ENCODE measurements at places on chromosomes 1 and 21.

DNA sequence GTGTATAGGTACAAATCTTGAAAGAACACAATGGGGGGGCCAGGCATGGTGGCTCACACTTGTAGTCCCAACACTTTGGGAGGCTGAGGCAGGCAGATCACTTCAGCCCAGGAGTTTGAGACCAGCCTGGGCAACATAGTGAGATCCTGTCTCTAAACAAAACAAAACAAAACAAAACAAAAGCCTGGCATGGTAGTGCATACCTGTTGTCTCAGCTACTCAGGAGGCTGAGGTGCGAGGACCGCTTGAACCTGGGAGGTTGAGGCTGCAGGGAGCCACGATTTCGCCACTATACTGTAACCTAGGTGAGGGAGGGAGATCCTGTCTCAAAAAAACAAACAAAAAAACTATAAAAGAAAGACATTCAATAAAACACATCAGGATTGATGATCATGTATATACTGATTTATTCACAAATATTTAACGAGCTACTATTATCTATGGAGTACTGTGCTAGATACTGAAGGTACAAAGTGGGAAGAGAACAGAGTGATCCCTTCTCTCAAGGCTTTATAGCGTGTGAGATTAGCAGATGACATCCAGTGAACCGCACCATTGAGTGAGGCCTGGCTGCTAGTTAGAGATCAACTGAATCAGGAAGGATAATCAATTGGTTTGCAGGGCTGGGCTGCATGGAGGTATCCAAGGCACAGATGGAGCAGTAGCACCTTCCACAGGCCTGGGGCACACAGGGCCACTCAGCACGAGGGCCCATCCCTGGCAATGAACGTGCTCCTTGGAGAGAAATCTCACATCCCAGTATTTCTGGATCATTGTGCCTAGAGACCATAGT, 26.4 kb downstream of the ELF3 start:
- no peak for DNase-seq

- no peak for DNase-seq
These were observed 510.2 kb downstream of the KCNT2 start for GRCh38 chr1:196098000-196098399.

- DNase-seq, result no peak
These were observed 25.6 kb downstream of the LRRC71 start for GRCh38 chr1:156945881-156946661.

DNA sequence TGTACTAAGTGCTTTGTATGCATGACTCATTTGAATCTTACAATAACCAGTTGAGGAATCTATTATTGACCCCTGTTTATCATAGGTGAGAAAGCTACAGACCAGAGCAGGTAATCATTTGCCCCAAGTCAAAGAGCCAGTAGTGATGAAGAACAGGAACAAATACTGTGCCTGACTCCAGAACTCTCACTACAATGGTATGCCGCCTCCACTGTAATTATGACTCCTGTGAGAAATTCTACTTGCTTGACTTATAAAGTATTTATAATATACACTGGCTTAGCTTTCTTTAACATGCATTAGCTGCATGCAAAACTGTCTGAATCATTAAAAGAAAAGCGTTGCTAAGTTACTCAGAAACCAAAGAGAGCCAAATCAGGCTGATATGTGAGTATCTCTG, 92.6 kb downstream of the ZNF281 start:
- no peak for DNase-seq

GRCh38 chr1:28417441-28417922, 47.9 kb downstream of the PHACTR4 start:
- peak; percentile 83 for DNase-seq

DNA sequence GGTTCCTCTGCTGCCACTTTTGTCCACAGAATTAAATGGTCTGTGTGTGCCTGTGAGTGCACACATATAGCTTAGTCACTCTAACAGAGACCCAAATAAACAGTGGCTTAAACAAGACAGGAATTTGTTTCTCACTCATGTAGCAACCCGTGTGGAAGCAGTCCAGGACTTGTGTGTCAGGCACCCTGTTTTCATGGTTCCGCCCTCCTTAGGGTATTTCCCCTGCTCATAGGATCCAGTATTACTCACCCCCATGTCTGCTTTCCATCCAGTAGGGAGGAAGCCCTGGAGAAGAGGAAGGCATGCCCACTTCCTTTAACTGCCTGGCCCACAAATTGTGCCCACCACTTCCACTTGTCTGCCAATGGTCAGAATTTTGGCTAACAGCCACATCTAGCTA, 41.3 kb upstream of the TACSTD2 start:
- peak; percentile 80 for DNase-seq

DNA sequence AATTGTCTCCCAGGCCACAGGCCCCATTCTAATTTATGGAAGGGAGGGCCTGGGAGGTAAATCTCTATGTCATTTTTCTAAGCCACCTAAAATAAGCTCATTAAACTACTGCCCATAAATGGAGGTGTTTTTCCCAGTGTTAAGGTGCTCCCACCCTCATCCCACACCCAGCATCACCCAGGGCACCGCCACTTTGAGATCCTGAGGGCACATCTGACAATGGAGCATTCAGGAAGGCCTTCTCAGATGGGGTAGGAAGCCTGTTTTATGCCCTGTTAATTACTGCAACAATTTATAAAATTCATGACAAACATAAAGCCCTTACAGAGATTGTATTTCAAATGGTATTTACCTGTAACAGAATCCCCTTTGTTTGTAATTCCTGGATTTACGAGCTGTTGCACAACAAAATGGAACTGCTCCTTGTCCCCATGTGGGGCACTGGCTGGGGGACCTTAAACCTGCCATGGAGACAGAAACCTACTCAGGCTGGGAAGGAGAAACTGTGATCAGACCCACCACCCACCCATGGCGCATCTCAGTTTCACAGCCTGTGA, 319.5 kb upstream of the USP24 start:
- DNase-seq, result no peak

GRCh38 chr1:27153549-27153886, 1.4 kb downstream of the SLC9A1 start:
- DNase-seq, result no peak

Data from MV-4-11 (cell line).